ENCODE measurements at places on chromosomes 5 and 9.
A peak's percentile ranks its signal among the peaks of the same experiment; 100 is the strongest.

- DNase-seq, result no peak
Measured at GRCh38 chr9:116154976-116155697, 1.5 kb downstream of the PAPPA start.

- DNase-seq, result no peak
Measured at GRCh38 chr5:157519579-157520253, 55.9 kb downstream of the ADAM19 start.

DNA sequence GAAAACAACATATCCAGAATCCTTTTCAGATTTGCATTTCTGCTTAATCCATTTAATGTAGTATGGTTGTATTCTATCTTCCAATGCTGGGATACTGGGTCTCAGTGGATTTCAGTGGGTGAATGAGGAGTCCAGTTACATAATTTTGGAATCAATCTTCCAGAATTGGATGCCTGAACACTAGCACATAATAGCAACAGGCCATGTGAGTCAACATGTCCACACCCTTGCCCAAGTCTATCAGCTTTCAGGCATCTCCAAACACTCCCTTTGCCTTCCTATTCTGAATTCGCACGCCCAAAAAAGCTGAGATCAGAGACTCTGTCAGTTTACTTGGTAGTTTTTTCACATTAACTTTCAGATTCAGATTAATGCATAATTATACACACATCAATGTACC, 202.6 kb downstream of the TSSK1B start:
- no peak for DNase-seq

GRCh38 chr5:131647048-131647769, 12.2 kb upstream of the RAPGEF6 start:
- DNase-seq, result no peak

- no peak for DNase-seq
Measured at GRCh38 chr5:152804179-152804578, 399.1 kb upstream of the NMUR2 start.

DNA sequence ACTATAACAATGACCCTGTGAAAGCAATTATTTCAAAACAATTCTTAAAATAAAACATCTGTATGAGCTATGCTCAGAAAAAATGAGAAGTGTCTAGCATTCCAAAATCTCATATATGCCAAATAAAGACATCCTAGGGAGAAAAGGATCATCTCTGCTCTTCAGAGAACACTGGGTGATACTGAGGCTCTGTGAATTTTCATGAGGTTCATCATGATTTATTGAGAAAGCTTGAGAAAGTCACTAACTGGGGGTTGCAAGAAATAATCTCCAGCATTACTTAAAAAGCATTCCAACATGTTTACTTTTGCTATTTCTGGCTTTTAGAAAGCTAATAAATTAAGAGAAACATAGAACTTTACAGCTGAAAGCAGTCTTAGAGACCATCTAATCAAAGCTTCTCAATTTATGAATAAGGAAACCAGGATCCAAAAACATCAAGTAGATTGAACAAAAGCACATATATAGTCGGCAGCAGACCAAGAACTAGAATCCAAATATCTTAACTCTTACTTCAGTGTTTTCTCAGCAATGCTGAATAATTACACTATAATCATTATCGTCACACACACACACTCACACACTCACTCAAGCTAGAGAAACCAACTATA, 372.8 kb downstream of the NR2F1-AS1 start:
- no peak for DNase-seq

DNA sequence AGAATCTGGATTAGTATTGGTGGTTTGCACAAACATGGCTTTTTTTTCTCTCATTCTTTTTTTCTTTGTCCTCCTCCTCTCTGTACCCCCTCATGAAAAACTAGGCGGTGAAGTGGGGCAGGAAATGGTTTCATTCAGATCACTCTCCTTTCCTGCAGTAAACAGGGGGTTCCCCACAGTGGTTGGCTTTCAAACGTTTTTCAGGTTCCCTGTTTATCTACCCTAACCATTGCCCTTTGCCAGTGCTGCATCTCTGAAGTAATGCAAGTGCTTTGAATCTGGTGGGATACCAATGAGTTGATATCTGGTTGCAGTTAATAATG, 29.8 kb downstream of the NR4A3 start:
- DNase-seq, result no peak

GRCh38 chr5:141392429-141393198, at the start of gene PCDHGA8:
TSS of gene PCDHGA8 (plus strand) at chr5:141392633. CDS start at chr5:141392814, 181 bp downstream.
- no peak for DNase-seq

- no peak for DNase-seq
Measured at GRCh38 chr9:82410306-82410705, 421.7 kb downstream of the SPATA31D1 start.

DNA sequence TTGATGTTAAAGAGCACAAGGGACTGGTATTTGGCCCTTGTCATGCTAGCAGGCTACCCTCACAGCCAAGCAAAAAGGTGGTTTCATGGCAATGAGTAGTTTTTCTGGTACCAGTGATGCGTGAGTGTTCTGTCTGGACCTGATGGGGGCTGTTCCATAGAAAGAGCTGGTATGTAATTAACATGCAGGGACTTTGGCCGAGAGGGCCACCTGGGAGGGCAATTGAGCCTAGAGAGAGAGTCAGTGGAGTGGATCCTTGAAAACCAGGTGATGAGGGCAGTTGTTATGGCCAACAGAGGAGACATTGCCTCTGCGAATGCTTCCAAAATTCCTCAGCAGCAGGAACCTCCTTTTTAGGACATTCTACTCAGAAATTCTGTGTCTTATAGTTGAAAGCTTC, 383.3 kb downstream of the PSAT1 start:
- no peak for DNase-seq

GRCh38 chr5:172144291-172144815, 43.7 kb downstream of the STK10 start:
- no peak for DNase-seq

DNA sequence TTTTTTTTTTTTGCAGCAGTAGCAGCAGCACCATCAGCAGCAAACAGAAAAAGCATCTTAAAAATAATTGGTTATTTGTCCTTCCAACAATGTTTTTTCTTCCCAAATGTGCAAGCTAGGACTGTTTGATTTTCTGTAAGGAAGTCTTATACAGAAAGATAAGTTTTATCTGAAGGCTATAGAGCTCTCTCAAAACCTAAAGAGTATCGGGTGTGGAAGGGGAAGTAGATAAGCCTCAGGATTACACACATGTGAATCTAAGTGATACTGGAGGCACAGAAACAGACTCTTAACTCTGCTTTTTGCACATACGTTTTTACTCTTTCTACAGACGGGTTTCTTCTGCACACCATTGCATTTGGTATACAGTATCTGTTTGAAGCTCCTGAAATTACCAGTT, 184.4 kb upstream of the FTMT start:
- no peak for DNase-seq

DNA sequence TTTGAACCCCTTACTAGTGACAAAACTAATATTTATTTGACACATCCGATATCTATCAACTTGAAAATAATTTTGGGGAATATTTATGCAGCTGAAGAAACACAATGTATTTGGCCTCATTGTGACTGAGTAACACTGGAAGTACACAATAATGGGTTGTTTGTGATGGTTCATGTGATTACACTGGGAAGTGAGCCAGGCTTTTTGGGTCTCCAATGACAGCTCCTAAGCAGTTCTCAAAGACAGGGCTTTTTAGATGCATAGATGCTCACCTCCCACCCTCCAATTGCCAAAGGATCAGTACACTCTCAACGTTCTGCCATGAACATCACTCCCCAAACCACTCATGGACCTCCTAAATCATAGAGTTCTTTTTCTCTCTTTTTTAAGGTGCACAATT, 170.0 kb downstream of the SLC24A2 start:
- DNase-seq, result no peak

DNA sequence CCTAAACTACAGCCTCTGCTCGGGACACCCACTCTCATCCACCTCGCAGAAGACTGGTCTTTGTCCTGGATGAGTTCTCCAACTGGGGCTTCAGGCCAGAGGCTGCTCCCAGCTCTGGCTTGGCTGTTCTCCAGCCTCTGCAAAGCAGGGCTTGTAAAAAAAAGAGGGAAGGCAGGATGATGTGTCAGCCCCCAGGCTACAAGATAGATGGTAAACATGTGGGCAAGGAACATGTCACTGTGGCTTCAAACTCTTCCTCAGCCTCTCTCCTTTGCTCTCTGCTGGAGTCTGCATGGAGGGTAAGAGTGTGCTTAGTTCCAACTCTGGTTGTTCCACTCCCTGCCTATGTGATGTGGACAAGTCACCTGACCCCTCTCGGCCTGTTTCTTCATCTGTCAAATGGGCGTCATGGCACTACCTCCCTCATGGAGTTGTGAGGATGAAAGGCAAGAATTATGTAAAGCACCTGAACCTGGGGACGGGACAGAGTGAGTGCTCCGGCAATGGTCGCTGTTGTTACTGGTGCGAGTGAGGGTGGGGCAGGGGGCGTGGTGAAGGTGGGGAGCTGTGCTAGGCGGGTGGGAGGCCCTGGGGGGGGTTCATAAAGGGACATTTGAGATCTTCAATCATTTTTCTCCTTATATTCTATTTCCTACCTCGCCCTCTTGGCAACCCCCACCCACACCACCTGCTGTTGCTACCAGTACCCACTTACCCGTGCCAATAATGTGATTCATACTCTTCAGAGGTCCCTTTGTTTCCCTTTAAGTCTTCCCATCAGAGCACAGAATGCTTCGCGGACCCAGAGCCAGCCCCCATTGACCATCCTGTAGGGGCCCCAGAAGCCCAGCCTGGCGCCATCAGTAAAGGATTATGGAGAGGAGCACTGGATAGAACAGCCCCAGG, 6.8 kb upstream of the ZNF79 start:
- DNase-seq, result no peak

- DNase-seq, result no peak
Measured at GRCh38 chr9:135791431-135792267, 89.7 kb downstream of the KCNT1 start.

- DNase-seq, result peak; percentile 78
Measured at GRCh38 chr9:137236238-137236935, 4.7 kb upstream of the TUBB4B start.

- no peak for DNase-seq
Measured at GRCh38 chr5:164772122-164772521, 1266.7 kb downstream of the MAT2B start.

DNA sequence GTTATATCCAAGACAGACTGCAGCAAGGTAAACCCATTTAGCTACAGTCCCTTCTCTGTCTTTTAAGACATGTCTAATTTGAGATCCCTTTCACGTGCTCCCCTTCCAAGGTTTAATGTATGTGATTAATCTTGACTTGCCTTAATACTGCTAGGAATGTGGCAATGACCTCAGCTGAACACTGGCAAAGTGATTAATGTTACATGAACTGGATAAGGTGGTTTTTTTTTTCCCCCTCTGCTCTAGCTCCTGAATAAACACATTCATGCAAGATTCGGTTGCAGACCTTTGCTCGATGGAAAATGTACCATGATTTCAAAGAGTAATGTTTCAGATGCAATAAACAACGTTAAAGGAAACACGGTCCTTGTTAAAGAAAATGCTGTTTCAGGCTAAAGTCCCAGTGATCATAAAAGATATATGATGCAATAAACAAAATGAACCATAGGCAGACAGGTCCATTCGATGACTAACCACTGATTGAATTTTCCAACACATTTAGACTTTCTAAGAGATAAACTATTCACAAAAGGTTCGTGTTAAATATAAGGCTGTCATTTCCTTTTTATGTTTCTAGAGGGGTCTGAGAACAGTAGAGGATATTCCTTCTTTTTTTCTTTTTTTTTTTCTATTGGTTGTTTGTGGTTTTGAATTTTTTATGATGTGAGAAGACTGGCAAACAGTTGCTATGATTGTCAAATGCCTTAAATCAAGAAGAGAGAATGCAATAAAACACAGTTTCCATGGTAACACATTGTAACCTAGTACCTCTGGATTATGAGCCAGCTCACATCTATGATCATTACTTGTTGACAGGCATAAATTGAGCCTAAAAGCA, 44.7 kb upstream of the ZNF608 start:
- no peak for DNase-seq

- no peak for DNase-seq
Measured at GRCh38 chr5:42399702-42400101, 23.5 kb upstream of the GHR start.

- DNase-seq, result no peak
Measured at GRCh38 chr9:35730486-35730854, 1.5 kb downstream of the TLN1 start.

- no peak for DNase-seq
Measured at GRCh38 chr9:116334546-116335150, 181.1 kb downstream of the PAPPA start.

DNA sequence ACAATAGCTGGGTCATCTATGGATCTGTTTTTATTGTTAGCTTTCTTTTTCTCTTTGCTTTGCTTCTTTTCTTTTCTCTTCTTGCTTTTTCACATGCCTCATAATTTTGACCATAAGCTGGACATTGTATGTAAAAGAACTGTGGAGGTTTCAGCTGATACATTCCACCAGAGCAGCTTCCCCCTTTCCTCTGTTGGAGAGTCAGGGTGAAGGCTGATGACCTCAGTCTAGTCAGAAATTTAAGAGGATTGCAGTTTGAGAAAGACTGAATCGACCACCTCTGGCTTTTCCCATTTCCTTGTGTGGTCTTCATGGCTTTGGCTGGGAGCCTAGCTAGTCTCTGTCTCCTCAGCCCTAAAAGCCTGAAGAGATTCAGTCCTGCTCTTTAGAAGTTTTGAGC, 42.0 kb downstream of the KCNIP1 start:
- DNase-seq, result no peak

DNA sequence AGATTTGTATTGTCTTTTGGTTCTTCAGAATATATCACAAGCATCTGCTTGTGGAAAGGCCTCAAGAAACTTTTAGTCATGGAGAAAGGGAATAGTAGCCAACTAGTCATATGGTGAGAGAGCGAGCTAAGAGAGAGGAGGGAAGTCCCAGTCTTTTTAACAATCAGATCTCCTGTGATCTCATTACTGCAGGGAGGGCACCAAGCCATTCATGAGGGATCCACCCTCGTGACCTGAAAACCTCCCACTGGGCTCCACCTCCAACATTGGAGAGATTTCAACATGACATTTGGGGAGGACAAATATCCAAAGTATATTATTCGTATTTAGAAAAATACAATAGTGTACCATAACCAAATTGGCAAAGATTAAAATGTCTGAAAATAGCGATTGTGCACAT, 99.0 kb downstream of the GABRA1 start:
- DNase-seq, result no peak

Data from NT2/D1 (cell line).